ENCODE measurements at places on chromosomes 5 and 9. TPM values are rescaled to one million over a fixed set of nuclear protein-coding genes. Genes with fewer than 3 reads are reported as not detected.

ZNF169 gene
- 3.1 TPM for total RNA-seq

CNTRL gene
- total RNA-seq: 39.4 TPM

DNA sequence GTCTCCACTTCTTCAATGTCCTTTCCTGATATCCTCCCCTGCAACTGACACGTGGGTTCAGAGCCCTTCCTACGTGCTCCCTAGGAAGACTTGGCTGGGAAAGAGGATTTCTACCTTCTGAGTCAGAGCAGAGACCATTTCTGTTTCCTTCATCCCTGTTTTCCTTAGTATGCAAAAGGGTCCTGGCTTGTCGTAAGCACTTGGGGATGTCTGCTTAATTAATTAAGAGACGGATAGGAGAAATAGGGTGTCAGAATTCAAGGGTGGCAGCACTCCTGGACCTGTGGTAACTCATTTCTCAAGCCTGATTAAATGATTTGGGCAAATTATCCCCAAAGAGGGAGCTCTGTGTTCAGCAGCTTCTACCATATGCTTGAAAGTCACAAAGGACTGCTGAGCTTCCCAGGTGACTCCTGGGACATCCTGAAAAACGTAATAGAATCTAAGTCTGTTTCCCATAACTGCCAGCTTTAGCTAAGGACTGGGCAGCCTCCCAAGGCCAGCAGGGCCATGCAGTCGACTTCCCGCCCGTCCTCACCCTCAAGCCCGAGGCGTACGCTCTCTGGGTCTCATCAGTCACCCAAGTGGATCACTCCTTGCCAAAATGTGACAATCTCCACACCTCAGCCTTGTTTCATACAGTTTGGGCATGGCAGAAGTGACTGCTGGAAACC, 20.5 kb downstream of the ABCA1 start:
- H3K27me3 ChIP-seq: no peaks in the 10 kb centered on the region
- no peak overlapping the region for H3K27ac ChIP-seq
- H3K4me1 ChIP-seq: peaks cover 4% of the 10 kb centered on the region
- DNase-seq: no peak

- peaks cover 12% of the 10 kb centered on the region for H3K4me1 ChIP-seq
- no peaks in the 10 kb centered on the region for H3K27me3 ChIP-seq
- H3K27ac ChIP-seq: no peak overlapping the region
- no peak for DNase-seq
These were observed 9.3 kb downstream of the PTGER4 start for GRCh38 chr5:40688996-40689395.

- H3K36me3 ChIP-seq: no peaks in the 10 kb centered on the region
- H3K27me3 ChIP-seq: peaks cover 29% of the 10 kb centered on the region
- no peak for DNase-seq
- H3K4me1 ChIP-seq: no peaks in the 10 kb centered on the region
These were observed 266.7 kb downstream of the NSG2 start for GRCh38 chr5:174312270-174312617.

DNA sequence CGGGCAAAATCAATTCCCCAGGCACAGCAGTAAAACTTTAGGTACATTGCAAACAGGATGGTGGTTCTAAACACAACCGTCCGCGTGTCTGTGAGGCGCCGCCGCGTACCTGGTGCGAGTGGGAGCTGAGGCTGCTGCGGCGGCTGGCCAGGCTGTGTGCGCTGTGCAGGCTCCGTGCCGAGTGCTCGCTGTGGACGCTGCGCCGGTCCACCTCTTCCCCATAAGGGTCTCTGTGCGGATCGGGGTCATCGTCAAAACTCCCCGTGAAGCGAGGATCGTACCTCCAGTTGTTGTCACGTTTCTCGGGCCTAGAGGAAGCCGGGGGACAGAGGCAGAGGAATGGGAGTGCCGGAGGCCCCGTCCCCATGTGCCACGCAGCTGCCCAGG, 16.7 kb downstream of the SEC16A start:
- H3K27me3 ChIP-seq: no peaks in the 10 kb centered on the region
- DNase-seq: no peak
- H3K4me1 ChIP-seq: no peaks in the 10 kb centered on the region
- H3K4me3 ChIP-seq: no peak overlapping the region

GRCh38 chr9:132283863-132284262, 70.9 kb downstream of the SETX start:
- H3K4me1 ChIP-seq: no peaks in the 10 kb centered on the region
- H3K27ac ChIP-seq: no peak overlapping the region
- DNase-seq: no peak

DNA sequence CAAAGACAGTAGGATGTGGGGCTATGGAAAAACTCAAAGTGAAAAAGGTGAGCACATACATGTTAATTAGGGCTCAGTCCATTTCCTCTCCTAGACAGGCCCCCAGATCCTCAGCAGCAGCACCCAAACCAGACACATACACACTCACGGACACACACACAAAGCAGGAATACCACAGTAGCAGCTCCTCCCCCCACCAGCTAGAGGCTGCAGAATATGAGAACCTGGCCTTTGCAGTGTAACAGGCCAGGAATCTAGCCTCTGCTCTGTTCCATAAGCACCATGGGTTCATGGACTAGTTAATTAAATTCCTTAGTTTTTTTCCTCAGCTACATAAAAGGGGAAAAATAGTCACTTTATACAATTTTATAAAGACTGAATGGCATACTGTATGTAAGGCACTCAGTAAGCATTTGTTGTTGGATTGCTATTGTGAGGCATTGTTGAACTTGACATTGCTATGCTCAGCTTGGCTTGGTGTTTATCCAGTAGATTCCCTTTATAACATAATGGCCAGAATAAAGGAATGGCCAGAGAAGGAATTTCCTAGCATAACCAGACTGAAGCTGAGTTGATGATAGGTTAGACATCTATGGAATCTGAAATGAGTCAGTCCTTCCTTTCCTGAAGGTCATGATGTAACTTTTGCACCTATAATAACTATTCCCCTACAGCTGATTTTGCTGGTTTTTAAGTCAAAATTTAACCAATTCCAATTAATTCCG, 186.8 kb downstream of the SEMA5A start:
- H3K27me3 ChIP-seq: no peaks in the 10 kb centered on the region
- H3K4me1 ChIP-seq: no peaks in the 10 kb centered on the region
- no peaks in the 10 kb centered on the region for H3K36me3 ChIP-seq
- H3K27ac ChIP-seq: no peak overlapping the region

GRCh38 chr9:4069457-4070153, 230.3 kb downstream of the GLIS3 start:
- no peaks in the 10 kb centered on the region for H3K4me1 ChIP-seq
- H3K27me3 ChIP-seq: no peaks in the 10 kb centered on the region
- no peak overlapping the region for H3K27ac ChIP-seq
- no peak for DNase-seq
- H3K36me3 ChIP-seq: no peaks in the 10 kb centered on the region

Measured in thymus (tissue), 14 donors.